ENCODE measurements at places on chromosomes 1 and 21.

GRCh38 chr21:38948377-38949069 lies 142.8 kb downstream of the ETS2 start:
- DNase-seq, result no peak

- DNase-seq, result no peak
Observed at GRCh38 chr21:43942201-43942600, 69.9 kb upstream of the TRAPPC10 start.

DNA sequence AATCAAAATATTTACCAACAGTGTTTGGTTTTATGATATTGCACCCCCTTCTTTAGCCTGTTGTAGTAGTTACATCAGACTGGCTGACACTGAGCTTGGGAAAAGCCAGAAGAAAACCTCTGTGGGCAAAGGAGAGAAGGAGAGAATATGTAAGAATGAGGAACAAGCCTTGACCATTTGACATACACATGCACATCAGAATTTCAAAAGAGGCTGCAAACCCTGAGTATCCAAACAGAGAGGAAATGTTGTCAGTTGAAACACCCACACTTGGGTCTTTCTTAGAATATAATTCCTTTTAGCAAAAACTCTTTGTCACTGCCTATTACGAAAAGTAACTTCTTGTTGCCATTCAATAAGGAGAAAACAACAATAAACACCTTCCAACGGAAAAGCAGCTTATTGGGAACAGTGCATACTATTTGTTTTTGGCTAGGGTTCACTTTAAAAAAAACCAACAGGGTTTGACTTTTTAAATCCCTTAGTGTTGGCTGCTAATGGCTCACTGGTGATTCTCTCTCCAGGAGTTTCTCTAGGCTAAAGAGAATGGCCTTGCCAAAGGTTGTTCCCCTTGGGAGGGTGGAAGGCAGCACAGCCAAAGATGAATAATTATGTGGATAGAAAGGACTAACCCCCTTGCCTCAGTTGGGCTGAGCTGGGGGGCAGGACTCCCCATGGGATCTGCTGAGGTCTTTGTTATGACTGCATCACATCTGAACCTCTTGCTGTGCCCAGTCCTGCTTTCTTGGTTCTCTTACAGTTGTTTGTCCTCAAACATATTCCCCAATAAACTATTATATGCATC lies 48.9 kb downstream of the GORAB start:
- DNase-seq, result no peak

- no peak for DNase-seq
Observed at GRCh38 chr1:100536031-100536430, 1.9 kb upstream of the GPR88 start.

DNA sequence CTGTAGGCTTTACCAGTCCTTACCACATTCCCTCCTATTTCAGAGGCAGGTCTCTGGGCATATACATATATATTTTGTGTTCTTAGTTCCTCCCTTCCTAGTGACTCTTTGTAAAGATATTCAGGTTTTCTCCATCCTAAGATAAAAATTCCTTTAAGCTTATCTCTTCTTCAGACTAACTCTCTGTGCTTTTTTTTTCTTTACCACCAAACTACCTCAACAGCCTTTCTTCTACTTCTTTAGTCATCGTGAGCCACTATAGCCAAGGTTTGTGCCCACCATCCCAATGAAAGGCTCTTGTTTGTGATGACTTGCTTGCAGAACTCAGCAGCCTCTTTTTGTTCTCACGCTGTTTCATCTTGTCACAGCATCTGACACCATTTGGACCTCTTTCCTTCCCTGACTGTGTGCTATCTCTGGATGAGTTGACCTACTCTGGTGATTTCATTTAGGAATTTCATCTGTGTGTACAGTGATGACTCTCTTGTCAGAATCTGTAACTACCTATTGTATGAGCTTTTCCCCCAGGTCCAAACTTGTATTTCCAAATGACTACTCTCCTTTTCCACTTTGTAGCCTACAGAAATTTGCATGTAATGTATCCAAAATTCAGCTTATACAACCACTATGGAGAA lies 59.0 kb upstream of the MACF1 start:
- DNase-seq, result no peak

- DNase-seq, result no peak
Observed at GRCh38 chr1:2229911-2230731, 2.0 kb downstream of the SKI start.

- DNase-seq, result no peak
Observed at GRCh38 chr21:16304174-16305095, 574.7 kb downstream of the USP25 start.

GRCh38 chr1:2644171-2644570 lies 11.4 kb upstream of the MMEL1 start:
- no peak for DNase-seq

DNA sequence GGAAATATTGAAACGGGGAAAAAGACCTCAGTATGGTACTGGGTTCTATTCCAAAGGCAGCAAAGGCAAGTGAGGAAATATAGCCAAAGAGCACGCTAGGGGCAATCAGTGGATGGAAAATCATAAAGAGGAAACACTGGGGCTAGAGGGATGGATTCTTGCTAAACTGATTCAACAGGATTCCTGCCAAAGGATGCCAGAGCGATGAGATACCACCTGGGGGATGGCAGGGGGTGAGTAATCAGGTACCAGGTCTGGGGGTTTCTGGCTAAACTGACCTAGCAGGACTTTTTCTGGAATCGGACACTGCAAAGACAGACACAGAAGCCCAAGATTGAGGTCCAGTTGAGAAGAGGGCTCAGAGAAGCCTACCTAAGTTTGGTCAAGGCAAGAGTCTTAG lies 6.7 kb downstream of the CHI3L2 start:
- no peak for DNase-seq

DNA sequence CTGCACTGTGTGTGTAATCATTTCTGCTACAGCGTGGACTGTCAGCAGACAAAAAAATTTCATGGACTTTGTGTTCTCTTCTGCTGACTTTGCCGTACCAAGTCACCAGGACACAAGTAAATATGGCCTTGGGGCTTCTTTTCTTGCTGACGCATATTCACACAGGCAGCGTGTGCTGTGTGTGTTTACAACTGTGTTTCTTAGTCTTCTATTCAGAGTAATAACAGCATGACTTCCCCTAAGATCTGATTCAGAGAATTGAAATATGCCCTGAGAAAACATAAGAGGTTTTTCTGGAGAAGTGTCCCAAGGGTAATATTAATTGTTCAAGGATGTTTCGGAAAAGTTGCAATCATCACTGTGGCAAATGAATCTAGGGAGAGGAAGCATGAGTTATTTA lies 47.1 kb upstream of the DYNLT5 start:
- no peak for DNase-seq

DNA sequence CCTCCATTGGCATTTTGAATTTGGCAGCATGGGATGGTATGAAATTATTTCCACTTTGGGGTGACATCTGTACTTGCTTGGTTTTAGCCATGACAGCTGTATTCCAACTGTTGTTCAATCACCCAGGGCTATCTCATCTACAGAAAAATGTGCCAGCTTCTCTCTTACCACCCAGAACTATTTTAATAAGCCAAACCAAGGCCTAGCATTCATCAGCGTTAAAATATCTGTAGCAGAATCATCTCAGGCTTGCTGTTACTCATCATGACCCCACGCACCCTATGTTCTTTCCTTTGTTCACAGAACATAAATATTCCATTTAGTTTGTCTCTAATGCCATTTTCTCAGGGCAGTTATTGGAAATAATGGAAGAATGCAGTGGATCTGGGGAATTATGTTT lies 49.8 kb downstream of the GIPC2 start:
- DNase-seq, result no peak

DNA sequence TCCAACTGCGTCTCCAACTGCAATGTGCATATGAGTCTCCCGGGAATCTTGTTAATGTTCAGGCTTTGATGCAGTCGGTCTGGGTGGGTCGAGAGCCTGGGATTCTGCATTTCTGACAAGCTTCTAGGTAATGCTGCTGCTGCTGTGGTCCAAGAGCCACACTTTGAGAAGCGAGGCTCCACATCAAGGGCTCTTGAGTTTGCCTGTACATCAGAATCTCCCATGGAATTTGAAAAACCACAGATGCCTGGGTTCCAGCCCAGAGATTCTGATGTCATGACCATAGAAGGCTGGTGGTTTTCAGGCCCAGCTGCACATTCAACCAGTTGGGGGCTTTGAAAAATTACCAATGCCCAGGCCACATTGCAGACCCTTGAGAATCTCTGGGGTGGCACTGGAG lies 93.9 kb upstream of the TARDBP start:
- no peak for DNase-seq

- DNase-seq, result no peak
Observed at GRCh38 chr1:163834778-163835177, 513.0 kb downstream of the NUF2 start.

- DNase-seq, result no peak
Observed at GRCh38 chr1:185696422-185697150, 37.6 kb upstream of the HMCN1 start.

DNA sequence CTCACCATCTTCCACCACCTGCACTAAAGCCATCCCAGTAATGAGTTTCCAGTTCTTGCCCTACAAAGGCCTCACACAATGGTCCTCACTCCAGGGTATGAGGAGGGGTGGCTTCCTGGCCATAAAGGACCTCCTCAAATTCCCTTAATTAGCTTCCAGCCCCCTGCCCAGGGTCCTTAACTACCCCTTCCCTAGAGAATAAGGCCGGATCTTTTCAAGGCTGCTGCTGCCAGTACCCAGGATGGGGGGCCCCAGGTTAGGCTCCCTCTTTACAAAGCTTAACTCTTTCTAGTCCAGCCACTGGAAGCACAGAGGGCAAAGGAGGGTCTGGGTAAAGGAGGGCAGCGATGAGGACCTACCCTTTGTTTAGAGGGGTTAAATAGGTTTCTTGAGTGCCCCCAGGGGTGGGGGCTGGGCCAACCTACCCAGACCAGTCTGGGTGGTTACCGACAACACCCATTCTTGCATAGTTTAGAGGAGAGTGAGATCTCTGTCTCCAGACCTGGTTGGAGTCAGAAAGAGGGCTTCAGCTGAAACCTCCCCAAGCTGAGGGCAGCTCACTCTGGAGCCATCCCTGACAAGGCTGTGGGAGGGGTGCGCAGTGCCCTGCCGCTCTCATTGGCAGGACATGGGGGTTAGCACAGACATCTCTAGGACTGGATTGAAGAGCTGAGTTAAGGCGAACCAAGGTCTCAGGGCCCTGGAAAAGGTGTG lies 7.1 kb downstream of the BLACAT1 start:
- DNase-seq, result no peak

DNA sequence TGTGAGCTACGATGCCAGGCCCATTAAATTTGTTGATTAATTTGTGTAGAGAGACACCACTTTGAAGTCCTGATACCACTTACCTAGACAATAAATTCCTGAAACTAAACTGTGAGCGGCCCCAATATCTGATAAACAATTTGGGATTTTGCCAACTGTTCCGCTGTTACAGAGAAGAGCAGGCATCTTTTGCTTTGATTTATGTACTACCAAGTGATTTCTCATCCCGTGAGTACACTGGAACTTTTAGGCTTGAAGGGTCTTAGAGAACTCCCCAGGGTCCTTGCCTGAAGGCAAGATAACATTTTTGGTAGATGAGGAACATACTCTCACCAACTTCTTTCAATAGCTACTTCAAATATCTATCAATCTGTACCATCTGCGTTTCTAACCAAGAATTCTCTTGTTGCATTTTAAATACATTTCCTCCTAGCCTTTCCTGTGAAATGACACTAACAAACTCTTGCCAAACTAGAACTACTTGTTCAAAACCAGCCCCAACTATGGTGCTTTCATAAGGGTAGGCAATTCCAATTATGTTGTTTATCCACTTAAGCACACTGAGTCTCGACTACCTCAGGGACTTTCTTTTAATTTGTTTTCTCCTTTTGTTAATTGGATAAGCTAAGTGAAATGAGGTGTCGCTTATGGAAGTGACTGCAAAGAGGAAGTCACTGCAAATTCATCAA lies 23.2 kb upstream of the SLC30A1 start:
- no peak for DNase-seq

DNA sequence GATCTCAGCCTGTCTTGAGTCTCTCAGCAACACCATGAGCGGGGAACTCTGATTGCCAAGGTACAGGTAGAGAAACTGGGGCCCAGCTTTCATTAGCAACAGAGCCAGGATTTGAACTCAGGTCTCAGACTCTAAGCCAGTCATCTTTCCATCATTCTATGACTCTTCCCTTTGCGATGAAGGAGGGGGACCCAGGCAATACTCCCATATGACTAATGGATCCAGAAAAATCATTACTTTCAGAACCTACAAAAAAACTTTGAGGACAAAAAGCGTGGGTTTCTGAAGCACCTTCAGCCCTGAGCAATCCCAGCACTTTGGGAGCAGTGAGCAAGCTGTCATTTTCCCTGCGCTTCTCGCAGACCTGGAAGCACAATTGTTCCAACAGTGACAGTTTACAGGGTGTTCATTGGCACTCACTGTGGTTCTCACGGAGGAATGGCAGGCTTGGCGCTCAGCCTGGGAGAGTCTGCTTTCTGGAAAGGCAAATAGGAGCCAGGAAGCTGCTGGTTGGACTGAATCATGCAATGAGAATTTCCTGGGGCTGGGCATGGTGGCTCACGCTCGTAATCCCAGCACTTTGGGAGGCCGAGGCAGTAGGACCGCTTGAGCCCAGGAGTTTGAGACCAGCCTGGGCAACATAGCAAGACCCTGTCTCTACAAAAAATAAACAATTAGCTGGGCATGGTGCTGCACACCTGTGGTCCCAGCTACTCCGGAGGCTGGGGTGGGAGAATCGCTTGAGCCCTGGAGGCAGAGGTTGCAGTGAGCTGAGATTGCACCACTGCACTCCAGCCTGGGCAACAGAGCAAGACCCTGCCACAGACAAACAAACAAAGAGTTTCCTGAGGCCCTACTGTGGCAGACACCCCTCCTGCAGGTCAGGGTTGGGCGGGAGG lies 40.1 kb downstream of the SLC2A7 start:
- DNase-seq, result no peak

DNA sequence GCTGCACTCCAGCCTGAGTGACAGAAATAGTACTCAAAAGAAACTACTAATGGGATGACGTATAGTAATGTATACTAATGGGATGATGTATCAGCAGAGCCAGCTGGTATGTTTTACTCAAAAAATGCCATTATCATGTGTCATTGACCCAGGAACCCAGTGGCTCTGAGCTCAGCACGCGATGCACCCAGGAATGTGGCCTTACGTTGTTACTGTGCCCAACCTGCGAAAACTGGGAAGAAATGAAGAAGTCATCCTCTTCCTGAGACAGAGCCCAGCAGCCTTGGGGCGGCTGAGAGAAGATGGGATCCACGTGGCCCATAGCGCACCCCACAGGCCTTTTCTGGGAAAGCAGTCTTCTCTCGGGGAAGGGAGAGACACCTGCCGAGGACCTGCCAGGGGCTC lies 8.8 kb downstream of the UBE2J2 start:
- DNase-seq, result no peak

- no peak for DNase-seq
Observed at GRCh38 chr1:236239092-236239585, 42.6 kb downstream of the ERO1B start.

All from stimulated activated CD8-positive, alpha-beta memory T cell treated with anti-CD3 and anti-CD28 coated beads, Interleukin-2, amount 100 ng/mL, for 1 hour (primary cell).